ENCODE measurements at places on chromosomes 11 and 22.

DNA sequence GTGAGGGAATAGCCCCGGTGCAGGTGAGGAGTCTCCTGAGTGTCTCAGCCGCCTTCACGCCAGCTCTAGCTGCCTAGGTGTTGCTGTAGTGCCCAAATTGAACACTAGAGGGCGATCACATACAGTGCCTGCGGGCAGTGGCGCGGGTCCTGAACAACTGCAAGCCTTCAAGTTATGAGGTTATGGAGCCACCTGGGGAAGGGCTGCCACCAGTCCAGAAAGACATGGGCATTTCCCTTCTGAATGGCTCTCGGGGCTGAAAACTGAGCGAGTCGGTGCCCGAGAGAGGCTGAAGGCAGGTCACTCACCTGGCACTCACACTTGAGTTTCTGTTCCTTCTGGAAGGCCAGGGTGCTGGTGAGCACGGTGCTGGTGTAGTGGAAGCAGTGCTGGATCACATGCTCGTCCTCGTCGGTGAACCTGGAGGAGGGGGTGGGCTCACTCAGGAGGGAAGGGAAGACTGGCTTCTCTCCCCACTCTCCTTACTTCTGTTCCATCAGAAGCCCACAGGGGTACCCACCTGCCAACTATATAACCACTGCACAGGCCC lies 88.4 kb downstream of the PDE2A start:
- no peak for DNase-seq

- no peak for DNase-seq
Measured at GRCh38 chr11:60280412-60280811, at the start of gene MS4A4A. Gene MS4A4A (plus strand): TSS chr11:60280666. CDS start chr11:60280676, 10 bp downstream.

DNA sequence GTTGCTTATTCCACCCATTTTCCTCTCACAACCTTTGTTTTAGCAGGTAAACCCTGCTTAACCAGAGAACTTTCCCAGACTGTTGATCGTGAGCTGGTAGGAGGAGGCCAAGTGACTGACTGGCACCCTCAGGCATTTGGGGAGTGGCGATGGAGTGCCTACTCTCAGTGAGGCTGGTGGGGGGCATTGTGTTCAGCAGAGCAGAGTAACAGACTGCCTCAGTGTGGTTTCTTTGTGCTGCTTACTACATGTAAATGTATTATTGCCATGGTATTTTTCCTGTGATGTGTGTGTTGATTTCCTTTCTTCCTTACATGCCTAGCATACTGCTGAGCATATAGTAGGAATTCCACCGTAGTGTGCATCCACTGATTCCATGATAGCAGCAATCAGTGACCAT lies 2.6 kb downstream of the MARK2 start:
- no peak for DNase-seq

DNA sequence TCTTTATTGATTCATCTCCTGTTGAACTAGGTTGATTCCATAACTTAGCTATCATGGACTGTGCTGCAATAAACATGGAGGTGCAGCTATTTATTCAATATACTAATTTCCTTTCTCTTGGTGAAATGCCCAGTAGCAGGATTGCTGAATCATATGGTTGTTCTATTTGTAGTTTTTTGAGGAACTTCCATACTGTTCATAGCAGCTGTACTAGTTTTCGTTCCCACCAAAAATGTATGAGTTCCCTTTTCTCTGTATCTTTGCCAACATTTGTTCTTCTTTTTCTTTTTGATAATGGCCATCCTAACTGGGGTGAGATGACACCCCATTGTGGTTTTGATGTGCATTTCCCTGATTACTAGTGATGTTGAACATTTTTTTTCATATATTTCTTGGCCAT lies 87.2 kb upstream of the NAV2 start:
- DNase-seq = no peak

DNA sequence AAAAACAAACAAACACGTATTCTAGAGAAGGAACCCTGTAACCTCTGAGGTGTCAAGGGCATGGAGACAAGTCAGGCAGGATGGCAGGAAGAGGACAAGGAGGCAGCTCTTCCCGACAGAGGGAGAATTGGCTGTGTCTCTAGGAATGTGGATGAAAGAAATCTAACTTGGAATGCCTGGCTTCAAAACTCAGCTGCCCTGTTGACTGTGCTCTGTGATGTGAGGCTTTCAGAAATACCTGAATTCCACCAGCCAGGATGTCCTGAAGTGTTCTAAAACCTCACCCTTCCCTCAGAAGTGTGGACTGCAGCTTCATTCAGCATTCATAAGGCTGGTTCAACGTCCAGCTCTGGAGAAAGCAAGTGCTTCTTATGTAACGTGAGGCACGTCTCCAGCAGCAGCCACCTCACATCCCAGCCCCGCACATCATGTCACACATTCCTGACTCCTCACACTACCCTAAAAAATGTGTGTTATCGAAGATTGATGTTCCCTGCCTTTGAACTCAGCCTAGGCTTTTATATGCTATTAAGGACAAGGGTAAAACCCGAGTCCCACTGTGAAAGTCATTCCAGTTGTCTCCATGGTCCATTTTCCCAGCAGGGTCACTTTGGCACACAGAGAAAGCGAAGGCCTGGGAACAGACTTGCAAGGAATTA lies 398.9 kb downstream of the ETS1 start:
- no peak for DNase-seq

DNA sequence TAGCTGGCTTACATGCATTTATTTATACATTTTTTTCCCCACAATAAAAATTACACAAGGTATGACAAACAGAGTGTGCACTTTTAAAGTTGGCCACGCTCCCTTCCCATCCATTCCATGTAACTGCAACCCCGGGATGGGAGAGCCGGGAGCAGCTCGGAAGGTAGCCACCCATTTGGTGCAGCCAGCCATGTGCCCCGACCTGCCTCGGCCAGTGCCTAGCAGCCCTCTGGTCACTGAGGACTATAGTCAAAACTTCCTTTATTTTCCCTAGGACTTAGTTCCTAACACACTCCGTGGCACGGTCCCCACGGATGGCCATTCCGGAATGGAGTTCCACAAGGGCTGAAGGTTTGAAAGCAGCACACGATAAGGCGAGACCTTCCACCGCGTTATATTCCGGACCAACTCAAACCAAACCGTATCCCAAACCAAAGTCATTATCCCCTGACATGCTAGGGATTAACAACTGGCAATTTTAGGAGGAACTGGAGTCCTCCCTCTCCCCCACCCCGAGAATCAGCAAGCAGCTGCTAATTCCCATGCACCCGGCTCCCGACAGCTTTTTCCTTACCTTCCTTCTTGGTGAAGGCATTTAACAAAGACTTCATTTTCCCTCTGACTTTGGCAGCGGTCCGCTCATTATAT lies 426.4 kb downstream of the SHANK2 start:
- no peak for DNase-seq

GRCh38 chr11:1864831-1865665 lies 12.2 kb downstream of the LSP1 start:
- no peak for DNase-seq

DNA sequence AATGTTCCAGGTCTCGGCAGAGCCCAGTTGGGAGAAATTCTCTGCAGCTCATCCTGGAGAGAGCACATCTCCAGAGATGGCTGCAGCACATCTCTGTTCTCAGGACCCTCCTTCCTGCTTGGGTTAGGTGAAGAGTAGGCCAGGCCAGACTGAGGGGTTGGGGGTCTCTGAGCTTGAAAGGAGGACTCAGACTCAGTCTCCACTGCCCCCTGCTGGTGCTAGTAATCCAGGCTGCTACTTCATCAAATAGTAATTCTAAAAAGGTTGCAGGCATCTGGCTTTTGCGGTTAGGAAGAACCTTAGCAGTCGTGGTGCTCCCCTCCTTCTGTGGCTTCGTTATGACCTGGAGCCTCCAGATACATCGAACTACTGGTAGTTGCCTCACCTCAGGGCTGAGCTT lies 9.7 kb downstream of the TUB start:
- DNase-seq = no peak
